ENCODE measurements at places on chromosomes 6 and 20.
A peak's percentile ranks its signal among the peaks of the same experiment; 100 is the strongest.

DNA sequence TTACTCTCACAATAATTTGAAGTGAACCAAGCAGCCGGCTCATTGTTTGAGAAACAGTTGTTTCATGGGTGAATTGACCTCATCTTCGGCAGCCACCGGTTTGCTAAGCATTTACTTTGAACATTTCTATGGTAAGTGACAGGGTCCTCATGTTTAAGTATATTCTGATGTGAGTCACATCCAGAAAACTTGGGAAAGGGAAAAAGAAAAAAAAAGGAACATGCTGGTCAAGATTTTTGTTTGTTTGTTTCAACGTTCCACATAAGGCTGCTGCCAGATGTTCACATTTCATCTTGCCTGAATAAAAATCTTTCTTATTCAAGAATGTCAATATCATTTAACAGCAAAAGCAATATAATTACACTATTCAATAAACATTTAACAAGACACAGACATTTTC is 55.0 kb upstream of the EXOC2 start:
- no peak for DNase-seq

- DNase-seq: no peak
These were observed 603.4 kb upstream of the JAG1 start for GRCh38 chr20:11277170-11277569.

GRCh38 chr20:40843251-40843650 is 154.2 kb upstream of the MAFB start:
- no peak for DNase-seq

DNA sequence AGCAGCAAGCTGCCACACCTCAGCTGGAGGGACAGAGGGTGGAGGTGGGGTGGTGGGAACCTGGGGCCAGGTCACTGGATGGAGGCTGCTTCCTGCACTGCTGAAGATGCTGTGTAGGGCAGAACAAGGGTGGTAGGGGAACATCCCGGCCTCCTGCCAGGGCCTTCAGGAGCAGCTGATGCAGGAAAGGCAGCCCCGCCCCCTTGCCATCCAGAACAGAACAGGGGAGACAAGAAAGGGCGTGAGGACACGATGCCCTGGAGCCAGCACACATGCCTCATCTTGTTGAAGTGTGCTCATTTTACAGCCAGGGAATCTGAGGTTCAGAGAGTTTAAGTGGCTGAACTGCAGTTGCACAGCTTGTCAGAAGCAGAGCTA is 43.1 kb upstream of the PHACTR3 start:
- no peak for DNase-seq

GRCh38 chr20:42309050-42309449 is 690.9 kb upstream of the CHD6 start:
- peak; percentile 82 for DNase-seq

GRCh38 chr6:47669684-47670513 is 28.5 kb upstream of the ADGRF4 start:
- no peak for DNase-seq

DNA sequence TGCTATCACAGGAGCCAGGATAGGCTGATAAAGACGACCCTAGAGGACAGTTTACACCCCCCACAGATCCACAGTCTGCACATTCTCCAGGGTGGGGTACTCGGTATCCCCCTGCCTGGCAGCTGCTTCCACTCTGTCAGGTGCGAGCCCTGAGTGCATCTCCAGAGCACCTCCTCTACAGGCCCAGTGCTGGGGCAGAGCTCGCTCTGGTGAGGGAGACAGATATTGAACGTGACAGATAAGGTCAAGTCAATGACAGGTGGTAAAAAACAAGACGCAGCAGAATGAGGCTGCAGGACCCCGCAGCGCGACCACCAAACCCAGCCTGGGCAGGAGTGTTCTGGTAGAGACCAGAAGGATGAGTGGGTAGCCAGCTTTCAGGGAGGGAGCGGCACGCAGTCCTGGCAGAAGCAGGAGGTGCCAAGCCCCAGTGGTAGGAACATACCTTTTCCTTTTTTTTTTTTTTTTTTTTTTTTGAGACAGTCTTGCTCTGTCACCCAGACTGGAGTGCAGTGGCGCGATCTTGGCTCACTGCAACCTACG is 12.4 kb upstream of the MYL9 start:
- no peak for DNase-seq

DNA sequence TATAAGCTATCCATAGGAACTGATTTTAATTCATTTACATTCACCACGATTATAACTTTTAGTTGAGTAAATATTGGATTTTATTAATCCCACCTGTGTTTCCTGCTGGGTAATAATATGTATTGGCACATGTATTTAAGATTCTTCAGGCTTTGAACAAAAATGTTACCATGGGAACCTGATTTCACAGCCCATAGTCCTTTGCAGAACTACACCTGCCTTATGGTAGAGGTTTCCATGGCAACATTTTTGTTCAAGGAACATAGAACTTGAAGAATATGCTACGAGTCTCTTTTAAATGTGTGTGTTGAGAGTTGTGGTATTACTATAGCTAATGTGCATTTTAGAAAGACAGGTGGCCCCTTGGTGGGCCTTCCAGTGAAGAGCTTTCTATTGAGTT is 317.4 kb downstream of the SAMD5 start:
- DNase-seq: peak; percentile 53

DNA sequence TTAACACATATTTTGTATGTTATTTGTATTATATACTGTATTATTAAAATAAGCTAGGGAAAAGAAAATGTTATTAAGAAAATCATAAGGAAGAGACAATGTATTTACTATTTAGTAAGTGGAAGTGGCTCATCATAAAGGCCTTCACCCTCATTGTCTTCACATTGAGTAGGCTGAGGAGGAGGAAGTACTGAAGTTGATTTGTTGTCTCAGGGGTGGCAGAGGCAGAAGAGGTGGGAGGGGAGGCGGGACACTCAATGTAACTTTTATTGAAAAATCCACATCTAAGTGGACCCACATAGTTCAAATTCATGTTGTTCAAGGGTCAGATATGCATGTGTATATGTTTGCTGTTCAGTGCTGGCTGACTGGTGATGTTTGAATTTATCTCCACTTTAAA is 210.2 kb upstream of the CITED2 start:
- DNase-seq: no peak

GRCh38 chr6:91487696-91488392 is 901.0 kb upstream of the MAP3K7 start:
- DNase-seq: no peak

DNA sequence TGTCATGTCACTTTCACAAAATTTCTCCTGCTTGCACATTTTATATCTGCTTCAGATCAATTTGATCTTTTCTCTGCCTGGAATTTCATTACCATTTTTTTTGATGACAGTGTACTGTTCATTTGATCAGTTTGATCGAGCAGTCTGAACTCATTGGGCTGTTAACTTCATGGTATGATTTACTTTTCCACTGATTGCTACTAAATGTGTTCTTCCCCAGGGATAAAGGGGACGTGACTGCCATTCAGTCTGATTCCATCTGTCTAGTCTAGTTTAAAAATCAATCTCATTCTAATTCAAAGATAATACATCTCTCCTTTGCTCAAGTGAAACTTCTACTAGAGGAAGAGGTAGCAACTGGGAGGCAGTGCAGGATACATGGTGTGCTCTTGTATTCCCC is 21.1 kb downstream of the LAMP5 start:
- no peak for DNase-seq

GRCh38 chr6:81002126-81002525 is 750.4 kb downstream of the TENT5A start:
- no peak for DNase-seq

DNA sequence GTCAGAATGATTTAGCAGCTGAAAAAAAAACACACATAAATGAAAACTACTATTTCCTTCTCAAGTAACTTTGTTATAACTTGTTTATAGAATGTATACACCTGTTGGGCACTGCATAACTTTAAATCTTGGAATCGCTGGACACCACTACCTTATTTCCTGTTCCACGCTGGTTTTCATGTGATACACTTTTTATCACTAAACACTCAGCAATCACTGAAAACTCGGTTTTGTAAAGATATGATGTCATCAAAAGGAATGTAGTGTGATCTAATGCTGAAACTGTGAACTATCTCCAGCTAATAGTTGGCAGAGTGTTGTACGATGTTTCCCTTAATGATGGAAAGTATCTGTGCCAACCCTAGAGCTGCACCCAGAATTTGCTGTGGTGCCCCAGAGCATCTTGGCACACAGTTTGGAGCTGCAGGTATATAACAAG is 127.9 kb downstream of the BACH2 start:
- DNase-seq: no peak

DNA sequence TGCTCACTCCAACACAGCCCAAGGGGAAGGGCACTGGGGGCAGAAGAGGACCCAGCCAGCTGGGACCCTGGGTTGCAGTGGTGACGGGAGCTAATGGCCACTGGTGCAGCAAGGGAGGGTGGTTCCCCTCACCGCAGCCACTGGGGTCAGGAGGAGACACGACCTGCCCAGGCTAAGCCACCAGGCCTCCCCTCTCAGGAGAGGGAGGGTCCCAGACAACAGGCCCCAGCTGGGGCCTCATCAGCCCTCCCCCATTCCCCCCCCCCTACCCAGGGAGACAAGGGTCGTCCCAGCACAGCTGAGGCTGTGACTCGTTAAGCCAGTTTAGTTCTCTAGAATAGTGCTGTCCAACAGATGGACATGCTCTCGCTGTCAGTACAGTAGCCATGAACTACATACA is 17.3 kb upstream of the MATN4 start:
- no peak for DNase-seq

DNA sequence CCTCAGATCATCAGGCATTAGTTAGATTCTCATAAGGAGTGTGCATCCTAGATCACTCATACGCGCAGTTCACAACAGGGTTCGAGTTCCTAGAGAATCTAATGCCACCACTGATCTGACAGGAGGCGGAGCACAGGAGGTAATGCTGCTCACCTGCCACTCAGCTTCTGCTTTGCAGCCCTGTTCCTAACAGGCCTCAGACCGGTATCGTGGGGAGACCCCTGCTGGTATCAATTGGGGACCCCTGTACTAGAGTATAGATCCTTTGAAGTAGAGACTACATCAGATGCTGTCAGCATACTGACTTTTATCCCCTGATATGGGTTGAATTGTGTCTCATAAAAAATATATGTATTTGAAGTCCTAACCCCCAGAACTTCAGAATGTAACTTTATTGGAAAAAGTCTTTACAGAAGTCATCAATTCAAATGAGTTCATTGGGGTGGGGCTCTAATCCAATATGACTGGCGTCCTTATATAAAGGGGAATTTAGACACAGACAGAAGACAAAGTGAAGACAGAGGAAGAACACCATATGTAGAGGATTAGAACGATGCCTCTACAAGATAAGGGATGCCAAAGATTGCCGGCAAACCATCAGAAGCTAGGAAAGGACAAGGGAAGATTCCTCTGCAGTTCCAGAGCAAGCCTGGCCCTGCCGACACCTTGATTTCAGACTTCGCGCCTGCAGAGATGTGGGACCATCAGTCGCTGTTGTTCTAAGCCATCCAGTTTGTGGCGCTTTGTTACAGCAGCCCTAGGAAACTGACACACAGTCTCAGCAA is 104.4 kb upstream of the BTBD3 start:
- DNase-seq: no peak

DNA sequence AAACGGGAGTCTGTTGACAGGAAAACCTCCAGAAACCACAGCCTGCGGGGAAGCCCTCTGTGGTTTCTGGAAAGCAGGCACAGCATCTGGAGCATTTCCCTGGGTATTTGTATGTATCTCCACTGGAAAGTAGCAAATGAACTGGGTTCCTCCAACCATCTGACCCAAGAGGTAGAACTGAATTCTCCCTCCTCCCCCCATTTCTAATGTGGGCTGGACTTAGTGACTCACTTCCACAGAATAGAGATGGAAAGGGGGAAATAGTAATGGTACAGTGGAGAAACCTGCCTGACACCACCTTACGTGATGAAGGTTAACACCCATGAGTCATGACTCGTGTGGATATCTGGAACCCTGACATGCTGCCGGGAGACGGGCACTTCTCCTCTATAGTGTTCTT is 51.9 kb upstream of the XRN2 start:
- DNase-seq: no peak

DNA sequence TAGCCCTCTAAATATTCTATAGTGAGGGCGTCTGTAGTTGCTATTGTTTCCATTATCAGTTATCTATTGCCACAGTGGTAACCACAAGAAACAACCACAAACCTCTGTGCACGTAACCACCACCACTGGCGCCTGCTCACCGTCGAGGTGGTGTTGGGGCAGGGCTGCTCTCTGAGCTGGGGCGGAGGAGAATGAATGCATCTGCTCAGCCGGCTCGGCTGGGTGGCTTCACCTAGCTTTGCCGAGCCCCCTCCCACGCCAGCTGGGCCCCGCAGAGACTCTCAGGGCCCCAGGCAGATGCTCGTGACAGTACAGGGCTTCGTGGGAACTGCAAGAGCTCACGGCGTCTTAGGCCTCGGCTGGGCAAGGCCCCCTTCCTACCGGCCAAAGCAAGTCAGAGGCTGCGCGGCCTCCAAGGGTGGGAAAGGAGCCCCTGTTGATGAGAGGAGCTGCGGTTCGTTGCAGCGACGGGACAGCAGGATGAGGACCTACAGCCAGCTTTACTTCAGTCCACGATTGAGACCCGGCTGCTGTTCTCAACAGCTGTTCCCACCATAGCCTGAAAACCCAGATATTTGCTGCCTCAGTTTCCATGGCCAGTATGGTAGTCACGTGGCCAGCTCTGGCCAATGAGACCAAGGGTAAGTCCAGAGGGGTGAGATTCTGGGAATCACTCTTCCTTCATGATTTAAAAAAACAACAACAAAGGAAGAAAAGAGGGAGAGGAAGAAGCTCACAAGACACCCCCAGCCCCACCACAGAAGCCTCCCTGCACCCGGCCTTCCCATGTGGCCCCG is 120.2 kb upstream of the AFDN start:
- no peak for DNase-seq

GRCh38 chr6:141164042-141164743 is 968.5 kb upstream of the GJE1 start:
- no peak for DNase-seq

DNA sequence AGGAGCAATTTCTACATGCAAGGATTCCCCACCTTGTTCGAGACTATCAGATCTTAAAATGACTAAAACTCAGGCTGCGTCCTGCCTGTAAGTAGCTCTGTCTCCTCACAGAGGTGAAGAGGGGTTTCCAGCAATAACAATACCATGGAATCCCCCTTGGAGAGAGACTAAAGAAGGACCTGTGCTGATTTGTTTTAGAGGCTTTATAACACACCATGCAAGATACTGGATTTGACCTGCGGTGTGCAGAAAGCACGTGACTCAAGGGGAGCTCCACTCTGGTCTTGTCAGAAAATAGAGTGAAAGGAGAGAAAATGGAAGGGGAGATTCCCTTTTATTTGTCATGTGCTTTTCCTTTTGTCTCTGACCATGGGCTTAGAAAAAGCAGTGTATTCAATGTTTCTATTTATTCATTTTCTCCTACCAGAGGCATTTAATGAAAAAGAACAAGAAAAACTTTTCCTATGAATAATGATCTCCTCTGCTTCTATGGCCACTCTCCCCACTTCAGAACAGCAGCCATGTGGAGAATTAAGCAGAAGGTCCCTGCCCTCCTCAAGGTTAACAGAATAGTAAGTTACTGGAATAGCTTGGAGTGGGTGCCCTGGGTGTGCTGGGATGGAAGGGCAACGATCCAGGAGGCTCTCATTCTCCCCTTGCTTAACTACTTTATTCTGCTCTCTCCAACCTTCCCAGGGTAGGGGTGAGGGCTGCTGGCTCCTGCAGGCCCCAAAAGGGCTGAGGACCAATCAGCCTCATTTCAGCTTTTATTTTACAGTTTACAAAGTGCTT is 19.2 kb upstream of the MRPS10 start:
- DNase-seq: no peak

All from NCI-H774 (cell line).